ENCODE measurements at places on chromosomes 2 and 18.

GRCh38 chr2:185188656-185189055 is 549.9 kb upstream of the FSIP2 start:
- no peak for DNase-seq

DNA sequence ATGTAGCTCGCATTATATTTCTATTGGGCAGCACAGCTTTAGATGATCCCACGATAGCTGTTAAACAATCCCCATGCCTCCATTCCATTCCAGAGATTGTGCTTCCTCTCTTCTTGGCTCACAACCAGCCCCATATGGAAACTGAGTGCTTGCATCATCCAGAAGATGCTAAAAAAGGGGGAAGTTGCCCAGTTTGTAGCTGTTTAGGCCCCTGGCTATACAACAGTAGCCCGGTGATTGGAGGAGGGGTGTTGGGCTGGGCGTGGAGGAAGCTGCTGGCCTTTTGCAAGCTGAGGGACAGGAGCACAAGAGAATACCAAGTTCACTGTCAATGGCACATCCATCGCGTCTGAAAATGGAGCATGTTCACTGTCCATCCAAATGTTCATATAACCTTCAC is 360.2 kb downstream of the ALK start:
- no peak for DNase-seq

GRCh38 chr2:236507393-236508085 is 62.1 kb upstream of the ACKR3 start:
- peak; percentile 78 for DNase-seq

DNA sequence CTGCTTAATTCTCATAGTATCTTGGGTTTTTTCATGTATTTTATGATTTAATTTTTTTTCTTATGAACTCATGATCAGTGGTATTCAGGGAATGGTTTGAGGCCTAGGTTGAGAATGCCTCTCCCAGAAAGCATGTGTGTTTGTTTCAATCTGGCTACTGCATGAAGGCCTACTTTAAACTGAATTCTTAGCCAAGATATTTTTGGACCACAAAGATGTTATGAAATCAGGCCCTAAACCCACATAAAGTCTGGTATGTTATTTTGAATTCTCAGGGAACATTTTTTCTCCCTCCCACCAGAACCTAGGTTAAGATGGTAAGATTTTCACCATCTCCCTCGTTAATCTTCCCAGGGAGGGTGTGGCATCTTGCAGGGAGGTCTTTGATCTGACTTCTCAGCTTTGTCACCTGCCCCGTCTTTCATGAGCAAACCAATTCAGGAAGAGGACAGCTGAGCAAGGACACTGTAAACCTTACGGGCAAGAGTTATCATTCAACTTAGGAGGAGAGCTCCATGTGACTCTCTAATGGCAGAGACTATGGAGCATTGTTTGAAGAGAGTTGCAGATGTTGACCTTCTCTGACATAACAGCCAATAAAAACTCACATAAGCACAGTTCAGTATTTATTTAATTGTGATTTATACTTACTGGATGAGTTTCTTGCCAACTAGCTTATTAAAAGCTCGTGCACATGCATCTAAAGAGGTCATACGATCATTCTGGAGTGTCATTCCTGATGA is 21.3 kb upstream of the ACKR3 start:
- no peak for DNase-seq

DNA sequence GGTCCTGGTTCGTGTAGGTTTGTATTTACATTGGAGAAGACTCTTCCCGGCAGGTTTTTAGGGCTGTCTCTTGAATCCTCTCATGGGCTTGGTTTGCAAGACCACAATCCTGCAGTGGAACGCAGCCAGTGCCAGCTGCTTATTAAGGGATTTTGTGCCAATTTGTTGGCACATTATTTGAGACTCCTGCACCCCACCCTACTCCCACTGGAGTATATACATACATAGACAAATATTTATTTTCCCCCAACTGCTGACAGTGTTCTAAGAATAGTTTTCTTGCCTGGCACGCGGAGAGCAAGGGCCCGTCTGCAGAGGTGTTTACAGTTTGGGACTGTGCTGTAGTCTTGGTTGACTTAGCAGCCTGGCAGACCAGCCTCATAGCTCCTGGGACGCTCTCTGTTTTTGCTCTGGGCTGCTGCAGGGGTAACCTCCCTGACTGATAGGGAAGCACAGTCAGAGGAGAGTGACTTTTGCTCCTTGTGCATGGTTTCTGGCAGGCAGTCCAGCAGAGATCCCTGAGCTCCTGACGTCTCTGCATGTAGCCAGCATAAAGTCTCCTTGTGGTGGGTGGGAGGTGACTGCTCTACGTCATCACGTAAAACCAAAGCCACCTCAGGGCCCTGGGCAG is 1.9 kb downstream of the LDLRAD4 start:
- no peak for DNase-seq

DNA sequence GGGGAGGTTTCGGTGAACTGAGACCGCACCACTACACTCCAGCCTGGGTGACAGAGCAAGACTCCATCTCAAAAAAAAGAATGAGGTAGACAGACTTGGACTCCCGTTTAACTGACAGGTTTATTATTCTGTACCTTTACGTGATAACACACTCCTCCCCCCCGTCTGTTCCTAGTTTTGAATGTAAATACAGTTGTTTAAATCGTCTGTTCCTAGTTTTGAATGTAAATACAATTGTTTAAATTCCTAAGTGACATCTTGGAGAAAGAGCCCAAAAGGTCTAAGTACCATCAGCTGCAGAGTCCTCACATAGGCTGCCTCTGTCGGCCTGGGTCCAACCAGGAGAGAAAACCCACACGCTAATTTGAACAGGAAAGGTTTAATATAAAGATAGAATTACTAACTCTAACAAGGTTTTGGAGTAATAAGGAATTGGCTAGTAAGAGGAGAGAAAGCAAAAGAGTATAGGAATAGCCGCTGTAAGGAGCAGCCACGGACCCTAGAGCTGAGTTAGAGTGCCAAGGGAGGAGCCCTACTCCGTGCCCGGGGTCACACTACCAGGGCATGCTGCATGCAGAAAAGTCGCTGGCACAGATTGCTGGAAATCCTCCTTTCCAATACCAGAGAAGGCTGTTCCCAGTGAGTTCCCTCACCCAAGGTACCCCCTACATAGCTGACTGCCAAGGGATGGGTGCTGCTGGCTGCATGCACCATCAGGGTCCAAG is 83.5 kb upstream of the RANBP2 start:
- no peak for DNase-seq

GRCh38 chr2:30144260-30144659 is 2.5 kb upstream of the YPEL5 start:
- DNase-seq: no peak

DNA sequence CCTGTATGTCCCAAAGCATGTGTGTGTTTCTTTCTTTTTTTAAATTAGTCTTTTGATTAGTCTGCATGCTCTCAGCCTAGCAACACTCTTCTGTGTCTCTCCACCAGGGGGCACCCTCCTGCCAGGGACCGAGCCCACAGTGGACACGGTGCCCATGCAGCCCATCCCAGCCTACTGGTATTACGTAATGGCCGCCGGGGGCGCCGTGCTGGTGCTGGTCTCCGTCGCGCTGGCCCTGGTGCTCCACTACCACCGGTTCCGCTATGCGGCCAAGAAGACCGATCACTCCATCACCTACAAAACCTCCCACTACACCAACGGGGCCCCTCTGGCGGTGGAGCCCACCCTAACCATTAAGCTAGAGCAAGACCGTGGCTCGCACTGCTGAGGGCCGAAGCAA is 93.8 kb downstream of the NRP2 start:
- peak; percentile 78 for DNase-seq

- peak; percentile 78 for DNase-seq
Observed at GRCh38 chr2:233867993-233868532, at the start of gene MSL3B. TSS of gene MSL3B (minus strand) at chr2:233868386.

DNA sequence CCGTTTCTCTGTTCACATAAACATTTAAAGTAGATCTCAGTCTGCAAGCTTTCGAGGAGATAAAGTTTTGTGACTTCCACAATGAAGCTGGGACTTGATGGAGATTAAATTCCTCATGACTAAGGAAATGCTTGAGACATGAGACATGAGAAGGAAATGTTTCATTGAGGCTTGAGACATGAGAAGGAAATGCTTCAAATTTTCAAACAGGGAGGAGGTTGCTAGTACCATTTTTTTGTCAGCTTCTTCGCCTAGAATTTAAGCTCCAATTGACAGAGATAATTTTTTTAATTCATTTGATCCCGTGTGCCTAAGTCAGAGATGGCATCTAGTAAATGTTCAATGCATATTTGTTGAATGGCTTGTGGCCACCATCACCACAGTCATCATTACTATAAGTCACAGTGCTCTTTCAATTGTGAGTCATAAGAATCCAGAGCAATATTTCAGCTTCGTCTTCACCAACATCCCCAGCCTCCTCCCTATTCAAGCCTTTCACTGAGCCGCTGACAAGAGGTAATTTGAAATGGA is 543 bp upstream of the MARCHF4 start:
- no peak for DNase-seq

DNA sequence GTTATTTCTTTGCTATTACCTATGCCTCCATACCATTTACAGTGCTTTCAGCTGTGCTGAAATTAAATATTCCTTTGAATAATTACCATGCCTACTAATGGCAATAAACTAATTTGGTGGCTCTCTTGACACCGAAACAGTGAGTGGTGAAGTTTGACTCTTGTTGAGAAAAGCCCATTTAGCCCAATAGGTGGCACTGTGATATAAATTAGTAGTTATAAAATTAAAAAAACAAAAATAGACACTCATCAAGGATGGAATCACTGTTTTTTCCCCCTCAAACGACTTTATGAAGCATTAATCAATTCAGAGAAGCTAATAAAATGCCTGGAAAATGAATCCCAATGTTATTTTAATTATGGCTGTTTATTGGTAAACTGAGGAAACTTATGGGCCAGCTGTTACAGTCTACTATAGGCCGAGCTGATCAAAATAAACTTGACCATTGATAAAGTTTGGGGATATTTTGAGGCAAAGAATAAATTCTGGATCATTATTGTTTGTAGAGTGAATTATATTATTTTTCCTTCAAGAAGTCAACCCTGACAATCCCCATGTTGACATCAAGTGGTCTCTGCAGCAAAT is 339.6 kb downstream of the TRIB2 start:
- DNase-seq: no peak

GRCh38 chr2:77228391-77228790 is 293.8 kb downstream of the LRRTM4 start:
- no peak for DNase-seq

Measured in activated CD8-positive, alpha-beta memory T cell treated with anti-CD3 and anti-CD28 coated beads, Interleukin-2, amount 50 U/mL, for 48 hours (primary cell).